ENCODE measurements at places on chromosomes 5 and 9.
A peak's percentile ranks its signal among the peaks of the same experiment; 100 is the strongest.

- DNase-seq = no peak
Observed at GRCh38 chr5:67643536-67643935, 446.9 kb upstream of the CD180 start.

DNA sequence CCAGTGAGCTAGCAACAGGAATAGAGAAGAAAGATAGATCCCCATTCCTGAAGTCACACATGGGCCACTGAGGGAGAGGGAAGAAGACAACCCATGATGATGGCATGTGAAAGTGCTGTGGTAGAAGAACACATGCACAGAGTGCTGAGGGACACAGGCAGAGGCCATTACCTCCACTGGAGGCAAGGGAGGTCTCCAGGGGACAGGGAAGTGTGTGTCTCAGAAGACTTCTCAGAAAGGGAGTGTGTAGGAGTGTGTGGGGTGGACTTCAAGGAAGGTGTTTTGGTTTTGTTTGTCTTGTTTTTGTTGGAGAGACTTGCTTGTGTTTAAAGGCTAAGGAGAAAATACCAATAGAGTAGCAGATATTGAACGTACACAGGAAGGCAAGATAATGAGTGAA is 77.0 kb upstream of the SMARCA2 start:
- DNase-seq = no peak

DNA sequence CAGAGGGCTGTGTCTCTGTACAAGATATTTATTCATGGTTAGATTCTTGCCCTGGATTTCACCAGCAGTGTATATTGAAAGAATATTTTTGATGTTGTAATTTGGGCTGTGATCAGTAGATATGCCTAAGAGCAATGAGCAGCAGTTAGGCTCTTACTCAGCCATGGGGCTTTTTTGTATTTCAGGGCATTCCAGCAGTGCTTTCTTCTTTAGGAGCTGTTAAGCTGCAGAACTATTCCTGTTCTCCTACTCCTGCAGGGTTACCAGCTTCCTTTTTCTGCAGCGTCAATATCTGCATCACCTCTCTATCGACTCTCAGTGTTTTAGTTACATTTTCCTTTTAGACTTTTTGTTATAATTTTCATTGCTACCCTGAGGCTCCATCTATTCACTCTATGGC is 206.2 kb downstream of the SLCO4C1 start:
- DNase-seq = no peak

DNA sequence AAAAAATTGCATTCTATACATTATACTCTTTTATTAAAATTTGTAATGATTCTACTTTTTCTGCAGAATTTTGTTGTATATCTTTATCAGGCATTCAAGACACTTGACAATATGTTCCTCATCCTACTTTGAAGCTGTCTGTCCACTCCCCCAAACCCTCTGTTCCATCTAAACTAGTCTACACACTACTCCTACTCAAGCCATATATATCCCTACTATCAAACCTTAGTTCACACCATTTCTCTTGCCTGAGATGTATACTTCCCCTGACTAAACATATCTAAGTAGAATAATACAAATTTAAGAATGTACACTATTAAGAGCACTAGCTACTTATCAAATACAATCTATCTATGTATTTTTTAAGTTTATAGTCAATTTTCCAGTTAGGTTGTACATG is 107.1 kb upstream of the FTMT start:
- DNase-seq = no peak

GRCh38 chr9:87707805-87708506 is 18.0 kb upstream of the CTSL start:
- DNase-seq = no peak

- no peak for DNase-seq
Observed at GRCh38 chr9:109776391-109776790, 3.6 kb upstream of the PALM2AKAP2 start.

DNA sequence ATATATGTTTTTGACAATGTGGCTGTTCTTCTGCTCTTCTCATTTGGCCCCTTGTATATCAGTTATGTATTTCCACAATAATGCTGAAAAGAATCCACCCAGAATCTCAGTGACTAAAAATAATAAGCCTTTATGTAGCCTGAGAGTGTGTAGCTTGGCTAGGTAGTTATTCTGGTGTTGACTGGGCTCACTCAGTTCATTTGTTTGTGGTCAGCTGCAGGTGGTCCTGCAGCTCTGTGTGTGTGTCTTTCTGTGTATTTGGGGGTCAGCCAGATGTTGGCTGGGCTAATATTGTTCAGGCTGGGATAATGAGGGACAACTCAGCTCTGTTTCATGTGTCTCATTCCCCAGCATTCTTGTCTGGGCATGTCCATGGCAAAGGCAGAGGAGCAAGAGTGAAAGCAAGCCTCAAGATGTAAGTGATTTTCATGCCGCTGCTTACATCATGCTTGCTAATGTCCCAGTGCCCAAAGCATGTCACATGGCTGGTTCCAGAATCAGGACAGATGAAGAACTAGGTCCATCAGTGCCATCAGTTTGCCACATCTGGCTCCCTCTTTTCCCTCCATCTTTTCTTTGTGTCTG is 162.8 kb downstream of the KCTD16 start:
- DNase-seq = no peak

DNA sequence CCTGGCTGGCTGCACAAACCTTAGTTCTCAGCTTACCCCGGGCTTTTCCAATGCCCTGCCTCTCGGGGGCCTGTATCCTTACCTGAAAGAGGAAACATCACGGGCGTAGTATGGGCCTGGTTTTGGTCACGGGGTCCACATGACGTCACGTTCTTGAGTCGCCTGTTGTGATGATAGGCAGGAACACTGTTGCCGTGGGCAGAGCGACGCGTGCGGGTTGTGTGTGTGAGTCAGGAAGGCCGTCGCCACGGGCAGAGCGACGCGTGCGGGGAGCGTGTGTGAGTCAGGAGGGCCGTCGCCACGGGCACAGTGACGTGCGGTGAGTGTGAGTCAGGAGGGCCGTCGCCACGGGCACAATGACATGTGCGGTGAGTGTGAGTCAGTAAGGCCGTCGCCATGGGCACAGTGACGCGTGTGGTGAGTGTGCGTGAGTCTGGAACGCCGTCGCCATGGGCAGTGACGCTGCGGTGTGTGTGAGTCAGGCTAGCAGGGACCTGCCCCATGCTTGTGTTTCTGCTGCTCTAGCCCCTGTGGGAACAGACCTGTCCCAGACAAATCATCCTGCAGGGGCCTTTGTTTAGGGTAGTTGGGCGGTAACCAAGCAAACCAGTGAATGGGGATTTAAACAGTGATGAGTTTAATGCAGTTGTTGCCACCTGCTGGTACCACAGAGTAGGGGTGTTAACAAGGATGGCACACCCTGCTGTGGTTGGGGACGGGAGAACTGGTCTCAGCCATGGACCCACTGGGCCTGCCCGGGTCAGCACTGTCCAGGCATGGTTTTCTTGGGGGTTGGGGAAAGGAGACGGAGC is 19.8 kb downstream of the TRIP13 start:
- no peak for DNase-seq

DNA sequence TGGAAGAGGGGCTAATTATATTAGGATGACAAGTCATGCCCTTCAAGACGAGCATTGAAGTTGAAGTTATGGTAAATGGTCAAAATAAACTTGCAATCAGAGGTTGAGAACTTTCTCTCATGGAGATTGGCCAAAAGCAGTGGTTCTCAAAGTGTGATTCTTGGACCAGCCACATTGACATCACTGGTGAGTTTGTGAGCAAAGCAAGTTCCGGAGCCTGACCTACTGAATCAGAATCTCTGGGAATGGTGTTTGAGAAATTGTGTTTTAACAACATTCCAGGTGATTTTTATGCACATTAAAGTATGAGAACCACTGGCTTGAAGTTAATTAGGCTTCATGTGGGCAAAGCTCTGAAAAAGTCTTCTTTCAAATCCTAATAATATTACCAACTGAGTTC is 403.5 kb downstream of the ZSWIM6 start:
- DNase-seq = no peak

GRCh38 chr9:80976403-80976802 is 712.9 kb downstream of the TLE1 start:
- no peak for DNase-seq

DNA sequence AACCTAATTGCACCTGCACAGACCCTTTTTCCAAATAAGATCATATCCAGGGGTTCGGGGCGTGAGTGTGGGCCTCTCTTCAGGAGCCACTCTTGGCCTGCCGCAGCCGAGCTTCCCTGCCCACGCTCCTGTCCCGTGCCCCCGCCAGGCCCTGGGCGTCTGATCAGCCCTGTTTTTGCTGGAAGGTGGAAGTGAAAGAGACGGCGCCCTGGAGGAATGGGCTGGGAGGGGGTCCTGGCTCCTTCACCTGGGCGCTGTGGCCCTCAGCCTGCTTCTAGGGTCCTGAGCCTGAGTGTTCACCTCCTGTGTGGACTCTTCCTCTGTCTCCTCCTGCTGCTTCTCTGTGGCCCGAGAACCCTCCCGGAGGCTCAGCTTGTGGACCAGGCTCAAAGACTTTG is 11.2 kb upstream of the COL5A1 start:
- DNase-seq = peak; percentile 11

- DNase-seq = no peak
Observed at GRCh38 chr9:88672874-88673689, 138.1 kb downstream of the NXNL2 start.

DNA sequence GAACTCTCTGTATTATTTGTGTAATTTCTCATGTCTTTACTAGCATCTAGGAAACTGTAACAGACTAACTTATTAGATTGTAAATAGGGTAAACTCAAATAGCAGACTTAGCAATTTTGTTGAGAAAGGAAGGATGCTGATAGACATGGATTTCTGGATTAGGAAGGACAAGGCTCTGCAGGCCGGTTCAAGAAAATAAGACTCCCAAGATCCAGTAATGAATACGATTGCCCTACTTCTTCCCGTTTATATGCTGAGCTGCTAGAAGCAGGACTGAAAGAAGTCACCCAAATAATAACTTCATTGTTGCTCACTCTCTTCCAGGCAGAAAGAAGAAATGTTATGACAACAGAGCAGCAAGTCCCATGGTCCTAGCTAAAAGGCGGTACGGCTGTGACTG is 22.8 kb upstream of the C9orf40 start:
- no peak for DNase-seq

- DNase-seq = no peak
Observed at GRCh38 chr5:150434464-150434863, 15.1 kb downstream of the RPS14 start.

DNA sequence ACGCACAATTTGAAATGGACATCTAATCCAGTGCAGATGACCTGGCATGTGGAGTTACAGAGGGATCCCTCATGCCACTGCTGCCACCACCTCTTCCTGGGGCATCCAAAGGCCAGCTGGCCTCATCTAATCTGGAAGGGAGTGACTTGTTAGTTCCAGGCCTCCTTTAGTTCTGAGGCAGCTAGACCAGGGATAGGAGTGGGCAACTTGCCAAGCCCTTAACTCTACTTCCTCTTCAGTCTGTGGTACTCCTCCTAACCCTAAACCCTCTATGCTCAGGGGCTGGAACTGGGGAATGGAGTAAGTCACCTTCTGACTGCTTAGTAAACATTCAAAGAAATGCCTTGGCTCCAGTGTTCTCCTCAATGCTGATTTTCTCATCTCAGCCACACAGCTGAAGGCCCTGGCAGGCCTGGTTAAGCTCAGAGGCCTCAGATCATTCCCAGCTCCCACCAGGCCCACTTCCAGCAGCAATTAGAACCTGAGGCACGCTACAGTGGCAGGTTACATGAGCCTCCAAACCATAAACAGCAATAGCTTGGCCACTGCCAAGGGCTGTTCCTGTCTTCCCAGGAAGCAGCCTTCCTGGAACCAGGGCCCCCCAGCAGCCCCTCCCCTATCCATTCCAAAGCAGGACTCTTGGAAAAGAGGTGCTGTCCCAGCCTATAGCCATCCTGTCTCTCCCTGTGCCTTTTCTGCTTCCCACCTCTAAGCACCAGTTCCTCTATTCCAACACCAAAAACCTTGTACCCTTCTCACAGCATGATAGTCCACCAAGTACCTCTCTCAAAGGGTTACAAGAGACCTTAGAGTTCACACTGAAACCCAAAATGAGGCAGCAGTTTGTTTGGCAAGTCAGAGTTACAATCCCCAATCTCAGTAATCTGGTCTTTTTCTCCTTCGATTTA is 2.0 kb downstream of the EIF4EBP3 start:
- DNase-seq = no peak

DNA sequence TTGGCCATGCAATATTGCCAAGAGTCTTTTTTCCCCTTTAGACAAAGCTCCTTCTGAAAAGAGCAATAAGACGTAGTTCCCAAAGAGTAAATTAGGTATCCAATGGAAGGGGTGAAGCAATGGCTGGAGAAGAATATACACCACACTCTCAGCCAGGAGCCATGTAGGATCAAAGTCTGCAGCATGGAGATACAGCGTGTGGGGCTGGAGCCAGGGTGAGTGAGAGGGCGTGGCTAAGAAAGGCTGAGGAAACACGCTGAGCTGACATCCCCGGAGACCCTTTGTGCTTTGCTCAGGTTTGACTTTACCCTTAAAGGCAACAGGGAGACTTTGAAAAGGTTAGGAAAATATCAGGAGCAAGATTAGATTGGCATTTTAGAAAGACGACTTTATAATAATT is 87.1 kb upstream of the ELL2 start:
- no peak for DNase-seq

GRCh38 chr5:115423541-115423940 is 121.0 kb downstream of the FEM1C start:
- DNase-seq = peak; percentile 81

- no peak for DNase-seq
Observed at GRCh38 chr5:55392669-55393068, 84.9 kb downstream of the MTREX start.

DNA sequence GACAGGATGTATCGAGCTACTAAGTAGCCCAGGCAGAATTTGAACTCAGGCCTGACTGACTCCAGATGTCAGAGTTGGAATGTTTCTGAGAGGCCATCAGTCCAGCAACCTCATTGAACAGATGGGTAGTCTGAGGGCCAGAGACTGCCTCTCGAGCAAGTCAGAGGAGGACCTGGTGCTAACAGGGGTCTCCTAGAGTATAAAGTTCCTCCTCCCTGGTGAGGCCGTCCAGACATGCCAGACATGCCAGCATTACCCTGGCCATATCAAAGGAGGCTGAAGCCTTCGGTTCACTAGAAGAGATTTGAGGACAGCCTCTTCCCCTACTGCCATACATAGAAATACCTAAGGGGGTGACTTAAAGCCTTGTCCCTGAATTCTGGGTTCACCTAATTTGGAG is 81.2 kb downstream of the ZNF618 start:
- DNase-seq = no peak

DNA sequence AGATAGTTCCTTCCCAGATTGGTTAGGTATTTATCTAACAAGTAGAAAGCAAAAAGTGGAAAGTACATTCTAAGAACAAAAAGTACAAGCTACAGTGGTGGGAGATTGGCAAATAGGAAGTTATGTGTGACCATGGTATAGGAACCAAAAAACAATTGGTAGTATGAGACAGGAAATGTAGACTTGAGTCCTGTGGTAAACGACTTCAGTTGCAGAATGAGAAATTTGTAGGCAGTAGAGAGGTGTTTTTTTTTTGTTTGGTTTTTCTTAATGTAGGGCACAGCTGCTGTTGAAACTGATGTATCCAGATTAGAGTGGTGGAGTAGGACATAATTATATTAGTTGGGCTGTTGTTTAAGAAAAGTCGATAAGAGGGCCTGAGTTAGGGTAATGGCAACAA is 72.0 kb downstream of the CCNH start:
- DNase-seq = no peak

GRCh38 chr9:130995086-130996011 is 13.6 kb upstream of the LAMC3 start:
- DNase-seq = peak; percentile 31

GRCh38 chr9:71119746-71120145 is 1.7 kb downstream of the TRPM3 start:
- no peak for DNase-seq

Measured in left ventricle myocardium inferior (tissue), 1 donor.